ENCODE measurements at places on chromosomes 13 and 19. TPM values are rescaled to one million over a fixed set of nuclear protein-coding genes. Genes with fewer than 3 reads are reported as not detected.

GIPC3 gene
- total RNA-seq: 0.60 TPM

ZNF575 gene
- 1.0 TPM for total RNA-seq

ZNF653 gene
- total RNA-seq: 12.9 TPM

ZNF93 gene
- 27.5 TPM for total RNA-seq

S1PR5 gene
- 1.4 TPM for total RNA-seq

CD70 gene
- 1.8 TPM for total RNA-seq

ZFP28 gene
- 26.6 TPM for total RNA-seq

ZSCAN4 gene
- total RNA-seq: not detected

UBE2L5 gene
- not detected for total RNA-seq

PDX1 gene
- not detected for total RNA-seq

ZNF333 gene
- total RNA-seq: 74.8 TPM

ICAM5 gene
- 3.4 TPM for total RNA-seq

ZNF442 gene
- total RNA-seq: 13.2 TPM

STOML3 gene
- not detected for total RNA-seq

ZNF628 gene
- 2.3 TPM for total RNA-seq

PLEKHA4 gene
- 10.8 TPM for total RNA-seq

TMEM150B gene
- 1.1 TPM for total RNA-seq
